WTC11 (cell line): ENCODE measurements at places on chromosomes 1 and 21.

- DNase-seq = no peak
These were observed 3.3 kb upstream of the SHISAL2A start for GRCh38 chr1:52629667-52630066.

DNA sequence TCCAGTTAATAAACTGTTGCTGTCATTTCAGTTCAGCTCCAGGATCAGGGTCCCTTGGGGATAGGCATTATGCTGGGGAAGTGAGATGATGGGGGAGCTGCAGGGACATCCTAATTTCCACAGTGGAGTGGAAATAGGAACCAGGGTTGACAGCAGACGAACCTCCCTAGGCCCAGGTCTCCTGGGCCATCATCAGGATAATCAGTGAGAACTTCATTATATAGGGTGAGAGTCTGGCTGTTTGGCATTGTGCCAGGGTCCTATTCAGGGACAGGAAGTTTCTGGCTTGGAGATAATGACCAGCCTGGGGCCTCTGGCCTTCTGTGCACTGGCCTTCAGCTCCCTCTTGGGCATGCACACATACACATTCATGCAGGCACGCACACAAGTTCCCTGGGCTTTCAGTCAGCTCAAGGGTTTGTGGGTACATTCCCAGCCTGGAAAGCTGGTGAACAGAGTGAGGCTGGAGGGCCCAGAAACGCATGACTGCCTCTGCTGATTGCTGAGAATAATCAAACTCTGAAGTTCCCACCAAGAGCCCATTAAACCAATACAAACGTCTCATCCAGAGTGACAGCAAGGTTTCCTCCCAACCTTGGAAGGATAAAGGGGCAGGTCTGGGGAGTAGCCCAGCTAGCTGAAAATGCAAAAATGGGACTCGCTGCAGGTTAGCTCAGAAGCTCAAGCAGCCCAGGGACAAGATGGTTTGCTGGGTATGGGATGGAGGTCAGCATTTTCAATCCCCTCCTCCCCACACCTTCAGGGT lies 13.9 kb upstream of the LRIG2 start:
- DNase-seq = no peak

- DNase-seq = no peak
These were observed 31.7 kb upstream of the MAN1A2 start for GRCh38 chr1:117335376-117336086.

DNA sequence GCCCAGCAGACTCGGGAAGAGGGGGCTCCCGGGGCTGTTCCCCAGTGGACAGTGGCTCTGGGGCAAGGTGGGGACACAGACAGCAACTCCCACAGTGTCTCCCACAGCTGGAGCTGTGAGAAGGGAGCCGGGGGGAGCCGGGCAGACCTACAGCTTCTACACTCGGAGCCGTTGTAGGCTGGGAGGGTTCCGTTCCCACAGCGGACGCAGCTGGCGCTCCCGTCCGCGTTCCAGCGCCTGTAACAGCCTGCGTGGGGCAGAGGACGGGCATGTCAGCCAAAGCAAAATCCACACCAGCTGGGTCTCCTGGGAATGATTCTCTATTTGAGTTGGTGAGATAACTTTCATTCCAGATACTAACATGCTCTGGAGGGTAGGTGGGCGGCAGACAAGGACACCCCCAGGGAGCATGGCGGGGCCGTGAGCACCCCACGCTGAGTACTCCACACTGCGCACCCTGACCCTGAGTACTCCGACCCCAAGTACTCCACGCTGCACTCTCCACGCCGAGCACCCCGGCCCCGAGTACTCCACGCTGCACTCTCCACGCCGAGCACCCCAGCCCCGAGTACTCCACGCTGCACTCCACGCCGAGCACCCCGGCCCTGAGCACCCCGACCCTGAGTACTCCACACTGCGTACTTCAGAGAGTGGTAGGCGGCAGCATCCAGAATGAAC lies 13.4 kb upstream of the RNF223 start:
- no peak for DNase-seq

- DNase-seq = no peak
These were observed 13.0 kb downstream of the WNT9A start for GRCh38 chr1:227934476-227935313.

- DNase-seq = no peak
These were observed 53.6 kb downstream of the IRF2BP2 start for GRCh38 chr1:234556245-234556943.

DNA sequence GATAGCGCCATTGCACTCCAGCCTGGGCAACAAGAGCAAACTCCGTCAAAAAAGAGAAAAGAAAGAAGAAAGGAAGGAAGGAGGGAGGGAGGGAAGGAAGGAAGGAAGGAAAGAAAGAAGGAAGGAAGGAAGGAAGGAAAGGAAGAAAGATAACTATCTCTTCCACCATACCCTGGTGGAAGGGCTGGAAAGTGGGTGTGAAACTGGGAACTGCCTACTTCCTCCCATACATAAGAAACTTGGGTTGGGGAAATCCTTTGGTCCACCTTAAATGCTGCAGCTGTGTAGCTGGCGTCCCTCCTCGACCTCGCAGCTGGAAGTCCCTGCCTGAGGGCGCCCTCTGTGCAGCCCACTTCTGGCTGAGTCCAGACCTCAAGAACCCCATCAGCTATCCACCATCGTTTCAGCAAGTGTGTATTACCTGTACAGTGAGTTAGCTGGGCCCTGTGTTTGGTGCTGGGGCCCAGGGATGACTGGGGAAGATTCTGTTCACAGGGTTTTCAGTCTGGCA lies 4.6 kb upstream of the FAM167B start:
- peak; percentile 23 for DNase-seq

DNA sequence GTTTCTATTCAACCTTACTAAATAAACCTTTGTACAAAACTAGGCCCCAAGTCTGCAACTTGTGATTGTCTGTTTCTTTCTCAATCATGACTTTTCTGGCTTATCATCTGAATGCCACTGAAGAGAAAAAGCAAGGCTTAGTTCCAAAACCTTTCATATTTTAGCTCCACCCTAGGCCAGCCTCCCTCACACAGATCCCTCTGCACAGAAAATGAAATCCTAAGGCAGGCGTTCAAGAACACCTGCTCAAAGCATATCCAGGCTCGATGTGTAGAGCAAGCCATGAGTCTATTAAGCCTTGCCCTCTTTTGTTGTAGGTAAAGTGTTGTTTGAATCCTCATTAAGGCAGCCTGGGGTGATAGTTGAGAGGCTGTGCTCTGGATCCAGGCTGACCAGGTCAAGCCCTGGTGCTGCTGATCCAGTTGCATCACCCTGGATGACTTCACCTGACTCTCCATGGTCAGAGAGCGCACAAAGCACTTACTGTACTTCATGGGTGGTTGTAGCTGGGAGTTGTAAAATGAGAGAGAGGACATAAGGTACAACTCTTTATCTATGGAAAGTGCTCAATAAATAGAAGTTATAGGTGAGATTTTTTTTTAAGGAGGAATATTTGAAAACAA lies 39.0 kb downstream of the FYB2 start:
- no peak for DNase-seq

DNA sequence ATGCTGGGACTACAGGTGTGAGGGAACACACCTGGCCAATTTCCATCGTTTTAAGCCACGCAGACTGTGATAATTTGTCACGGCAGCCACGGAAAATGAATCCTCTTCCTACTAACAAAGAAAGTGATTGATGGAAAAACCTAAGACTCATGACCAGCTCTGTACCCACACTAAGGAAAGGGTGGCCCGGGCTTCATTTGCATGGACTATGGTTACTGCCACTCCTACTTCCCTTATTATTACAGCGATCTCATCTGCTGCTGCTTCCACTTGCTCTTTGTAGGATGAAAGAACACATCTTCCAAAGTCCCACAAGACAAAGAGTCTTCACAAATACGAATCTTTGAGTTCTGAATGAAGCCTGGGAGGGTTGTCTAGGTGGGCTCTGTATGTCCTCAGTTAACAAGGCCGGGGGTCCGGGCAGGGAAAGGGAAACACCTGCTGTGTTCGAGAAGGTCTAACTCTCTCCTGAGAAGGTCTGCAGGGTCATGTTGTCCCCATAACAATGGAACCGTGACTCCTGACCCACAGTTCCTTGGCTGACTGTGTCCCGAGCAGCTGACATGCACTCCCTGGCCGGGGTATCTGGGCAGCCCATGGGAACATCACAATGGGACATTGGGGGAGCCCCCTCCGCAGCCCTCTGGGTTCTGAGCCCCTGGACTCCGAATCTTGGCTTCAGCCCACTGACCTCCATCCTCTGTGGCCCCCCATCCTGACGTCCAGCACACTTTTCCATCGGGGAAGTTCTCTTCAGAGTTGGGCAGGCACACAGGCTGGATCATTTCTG lies 13.3 kb upstream of the TFF1 start:
- DNase-seq = no peak

DNA sequence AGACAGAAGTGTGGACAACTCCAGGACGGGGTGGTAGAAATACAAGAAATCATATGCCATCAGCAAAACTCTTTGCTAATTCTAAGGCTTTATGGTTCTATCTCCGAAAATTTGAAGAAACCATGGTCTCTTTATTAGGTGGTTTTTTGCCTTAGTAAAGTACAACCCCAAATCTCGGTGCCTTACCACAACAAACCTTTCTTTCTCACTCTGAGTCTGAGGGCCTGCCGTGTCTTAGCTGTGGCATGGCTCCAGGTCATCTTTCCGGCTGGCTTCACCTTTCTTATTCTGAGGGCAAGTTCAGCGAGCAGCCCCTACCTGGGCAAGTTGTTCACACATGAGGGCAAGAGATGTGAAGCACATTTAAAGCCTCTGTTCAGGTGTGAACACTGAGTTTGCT lies 280.6 kb downstream of the TTLL7 start:
- DNase-seq = no peak
